ENCODE measurements at places on chromosomes 13 and 19.

GRCh38 chr13:114112231-114112825 is 20.1 kb downstream of the RASA3 start:
- no peak for DNase-seq

- DNase-seq = no peak
Measured at GRCh38 chr13:100291624-100292023, 202.7 kb downstream of the PCCA start.

- peak; percentile 93 for DNase-seq
Measured at GRCh38 chr19:1069009-1069779, 2.2 kb downstream of the ARHGAP45 start.

GRCh38 chr13:39770221-39771090 is 115.0 kb downstream of the COG6 start:
- DNase-seq = no peak

- DNase-seq = no peak
Measured at GRCh38 chr19:6464070-6464873, at the start of gene CRB3. Gene CRB3 (plus strand): TSS chr19:6464271. CDS start chr19:6464702, 431 bp downstream.

DNA sequence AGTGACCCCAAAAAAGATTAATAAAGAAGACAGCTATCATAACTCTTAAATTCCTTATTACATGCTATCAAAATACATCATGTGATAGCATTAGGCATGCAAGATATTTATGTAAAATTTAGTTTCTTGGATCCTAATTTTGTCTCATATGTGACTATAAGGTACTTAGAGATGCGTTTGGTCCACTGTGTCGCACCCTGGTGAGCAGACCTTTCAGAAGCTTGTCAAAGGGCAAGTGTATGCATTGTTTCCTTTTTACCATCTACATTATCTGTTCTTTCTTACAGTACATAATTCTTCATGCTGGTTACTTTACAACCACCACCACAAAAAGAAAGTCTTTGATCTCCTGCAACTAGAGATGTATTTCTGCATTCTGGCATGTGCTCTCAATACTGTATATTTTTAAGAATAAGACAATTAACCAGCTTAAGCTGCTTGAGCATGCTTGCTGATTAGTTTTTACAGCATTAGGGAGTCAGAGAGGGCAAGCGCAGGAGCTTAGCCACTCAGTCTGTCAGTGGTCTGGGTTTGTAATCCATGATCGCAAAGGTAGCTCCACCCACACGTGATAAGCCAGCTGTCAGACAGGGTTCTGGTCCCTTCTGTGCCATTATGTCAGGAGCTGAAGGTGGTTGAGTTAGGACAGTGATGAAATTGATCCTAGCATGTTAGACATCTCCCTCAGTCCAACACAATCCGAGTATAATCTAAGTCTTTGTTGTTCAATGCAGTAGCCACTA is 500.9 kb downstream of the MYO16 start:
- no peak for DNase-seq

GRCh38 chr19:38849147-38849859 is 483 bp downstream of the HNRNPL start:
- DNase-seq = peak; percentile 100

DNA sequence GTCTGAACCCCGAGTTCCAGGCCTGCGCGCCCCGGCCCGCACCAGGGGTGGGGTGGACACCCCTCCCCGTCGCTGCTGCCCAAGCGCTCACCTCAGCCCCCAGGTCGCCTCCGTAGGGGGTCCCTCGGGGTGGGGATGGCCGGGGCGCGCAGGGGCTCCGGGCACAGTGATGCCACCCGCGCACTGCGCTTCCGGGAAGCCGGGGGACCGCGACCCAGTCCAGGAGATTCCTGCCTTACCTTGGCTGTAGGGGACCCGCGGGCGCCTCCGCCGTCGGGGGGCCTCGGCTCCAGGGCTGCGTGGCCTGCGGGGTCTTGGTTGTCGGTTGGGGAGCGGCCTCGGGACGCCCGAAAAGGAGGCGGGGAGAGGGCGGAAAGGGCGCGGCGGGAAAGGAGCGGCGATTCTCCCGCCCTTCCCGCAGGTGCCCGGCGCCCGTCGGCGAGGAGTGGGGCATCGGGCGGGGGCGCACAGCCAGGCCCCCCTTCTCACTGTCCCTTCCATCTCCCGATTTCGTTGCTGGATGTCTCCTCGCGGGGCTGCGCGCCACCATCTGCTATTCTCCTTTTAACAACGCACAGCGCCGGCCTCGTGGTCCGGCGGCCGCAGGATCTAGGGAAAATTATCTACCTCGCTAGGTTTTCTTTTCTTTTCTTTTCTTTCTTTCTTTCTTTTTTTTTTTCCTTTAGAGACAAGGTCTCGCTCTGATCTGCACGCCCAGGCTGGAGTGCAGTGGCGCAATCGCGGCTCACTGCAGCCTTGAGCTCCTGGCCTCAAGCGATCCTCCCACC is at the start of gene KEAP1:
Gene KEAP1 (minus strand): TSS at position 355 of the 788 bp plus-strand sequence. CDS start 3,323 bp downstream, outside the sequence.
- DNase-seq = no peak

DNA sequence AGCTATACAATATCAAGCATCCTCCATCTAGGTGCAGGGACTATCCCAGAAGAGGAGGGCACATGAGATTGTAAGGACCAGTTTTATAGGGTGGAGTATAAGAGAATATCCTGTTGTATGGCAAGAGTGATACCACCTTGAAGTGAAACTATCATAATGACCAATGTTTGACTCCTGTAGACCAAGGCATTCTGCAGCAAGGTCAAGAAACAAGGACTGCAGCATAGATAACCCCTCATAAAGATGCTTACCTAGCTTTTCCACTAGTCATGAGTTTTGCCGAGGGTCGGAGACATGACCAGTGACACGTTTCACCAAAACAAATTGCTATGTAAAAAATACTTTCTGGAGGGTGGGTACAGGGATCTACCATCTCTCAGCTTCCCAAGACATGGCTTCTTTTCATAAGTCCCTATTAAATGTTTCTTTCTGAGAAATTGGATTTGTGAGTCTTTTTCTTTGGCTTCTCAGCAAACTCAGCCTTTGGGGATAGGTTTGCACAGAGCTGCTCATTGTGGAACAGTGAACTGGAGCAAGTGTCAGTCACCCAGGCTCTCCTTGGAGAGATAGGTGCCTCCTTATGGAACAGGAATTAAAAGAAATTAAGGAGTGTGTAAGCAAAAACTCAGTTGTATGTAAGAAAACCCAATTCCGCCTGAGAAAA is 28.2 kb upstream of the CYSLTR2 start:
- no peak for DNase-seq

- no peak for DNase-seq
Measured at GRCh38 chr19:41802770-41803169, 6.4 kb downstream of the CEACAM3 start.

DNA sequence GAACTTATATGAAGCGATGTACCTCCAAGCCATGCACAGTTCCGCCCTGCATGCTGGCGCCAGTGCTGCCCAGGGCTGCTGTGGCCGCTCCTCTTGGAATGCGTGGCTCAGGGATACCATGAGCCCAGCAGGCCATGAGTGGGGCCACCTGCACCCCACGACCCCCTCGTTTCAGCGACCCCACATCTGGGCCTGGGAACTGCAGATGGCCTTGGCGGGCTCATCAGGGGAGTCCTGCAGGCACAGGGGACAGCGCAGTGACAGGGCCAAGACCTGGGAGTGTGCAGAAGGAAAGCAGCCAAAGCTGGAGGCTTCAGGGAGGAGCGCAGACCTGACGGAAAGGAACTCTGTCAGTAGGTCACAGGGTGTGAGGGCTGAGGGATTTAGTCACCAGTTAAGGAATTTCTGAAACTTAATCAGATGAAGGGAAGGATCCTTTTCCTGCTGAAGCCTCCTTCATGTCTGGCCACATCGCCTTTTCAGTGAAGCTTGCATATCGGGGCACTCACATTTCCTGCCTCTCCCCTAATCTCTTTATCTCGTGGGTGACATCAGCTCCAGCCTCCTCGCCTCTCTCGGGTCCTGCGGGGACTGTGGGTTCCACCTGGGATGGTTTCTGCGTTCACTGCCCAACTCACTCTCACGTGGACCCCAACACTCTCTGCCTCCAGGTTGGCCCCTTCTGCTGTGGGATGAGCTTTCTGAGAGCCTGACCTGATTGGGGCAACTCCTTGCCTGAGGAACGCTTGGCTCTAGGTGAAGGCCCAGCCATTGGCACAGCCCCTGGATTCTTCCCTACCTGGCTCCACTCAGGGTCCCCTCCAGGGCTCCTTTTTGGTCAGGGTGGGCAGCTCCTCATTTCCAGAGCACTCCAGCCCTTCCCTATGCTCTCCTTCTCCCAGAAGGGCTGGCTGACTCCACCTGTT is 123.5 kb downstream of the CRYL1 start:
- DNase-seq = no peak

GRCh38 chr13:23859904-23860303 is 29.3 kb downstream of the MIPEP start:
- DNase-seq = no peak

DNA sequence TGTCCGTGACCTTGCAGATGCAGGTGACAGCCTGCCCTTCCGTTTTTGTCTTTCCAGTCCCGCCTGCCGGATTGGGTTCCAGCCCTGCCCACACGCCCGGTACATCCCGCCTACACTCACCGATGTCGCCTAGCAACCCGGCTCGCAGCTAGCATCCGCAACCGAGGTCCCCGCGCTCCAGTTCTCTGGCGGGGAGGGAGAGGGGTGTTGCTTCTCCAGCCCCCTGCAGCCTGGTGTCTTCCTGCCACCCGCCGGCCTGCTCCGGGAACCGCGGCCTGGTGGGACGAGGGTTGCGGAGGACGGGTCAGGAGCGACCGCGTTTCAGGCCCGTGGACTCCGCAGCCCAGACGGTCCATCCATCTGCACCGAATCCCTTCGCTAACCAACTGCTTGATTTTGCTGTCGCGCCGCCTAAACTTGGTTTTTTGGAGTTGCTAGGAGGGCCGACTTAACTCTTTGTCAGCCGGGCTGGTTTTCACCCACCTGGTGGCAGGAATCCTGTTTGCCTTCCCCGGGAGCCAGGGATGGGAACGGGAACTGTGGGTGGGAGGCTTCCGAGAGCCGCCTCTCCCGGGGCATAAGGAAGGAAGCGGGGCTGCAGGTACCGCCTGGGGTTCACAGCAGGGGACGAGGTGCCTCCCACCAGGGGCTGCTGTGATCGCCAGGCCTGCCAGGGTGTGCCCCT is 15.4 kb upstream of the MATK start:
- no peak for DNase-seq

DNA sequence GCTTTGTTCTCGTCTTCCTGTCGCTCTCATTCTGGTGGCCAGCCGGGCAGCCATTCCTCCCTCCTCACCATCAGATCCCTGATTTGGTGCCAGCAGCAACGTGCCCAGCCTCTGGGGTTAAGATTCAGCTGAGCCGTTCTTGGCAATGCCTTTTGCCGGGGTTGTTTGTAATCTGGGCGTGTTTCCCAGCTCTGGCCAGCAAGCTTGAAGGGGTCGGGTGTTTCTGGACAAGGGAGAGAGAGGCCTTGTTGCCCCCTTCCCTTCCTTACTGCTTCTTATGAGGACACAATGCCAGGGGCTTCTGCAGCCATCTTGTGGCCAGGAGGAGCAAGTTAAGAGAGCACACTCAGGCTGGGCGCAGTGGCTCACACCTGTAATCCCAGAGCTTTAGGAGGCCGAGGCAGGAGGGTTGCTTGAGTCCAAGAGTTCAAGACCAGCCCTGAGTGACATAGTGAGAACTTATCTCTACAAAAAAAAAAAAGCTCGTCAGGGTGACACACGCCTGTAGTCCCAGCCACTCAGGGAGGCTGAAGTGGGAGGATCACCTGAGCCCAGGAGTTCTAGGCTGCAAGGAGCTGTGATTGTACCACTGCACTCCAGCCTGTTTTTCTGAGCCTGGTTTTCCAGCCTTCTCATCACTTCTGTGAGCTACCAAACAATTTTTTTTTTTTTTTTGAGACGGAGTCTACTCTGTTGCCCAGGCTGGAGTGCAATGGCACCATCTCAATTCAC is 10.7 kb upstream of the CRTC1 start:
- DNase-seq = no peak

GRCh38 chr19:34596115-34596514 is 80.8 kb downstream of the SCGB2B2 start:
- DNase-seq = no peak

DNA sequence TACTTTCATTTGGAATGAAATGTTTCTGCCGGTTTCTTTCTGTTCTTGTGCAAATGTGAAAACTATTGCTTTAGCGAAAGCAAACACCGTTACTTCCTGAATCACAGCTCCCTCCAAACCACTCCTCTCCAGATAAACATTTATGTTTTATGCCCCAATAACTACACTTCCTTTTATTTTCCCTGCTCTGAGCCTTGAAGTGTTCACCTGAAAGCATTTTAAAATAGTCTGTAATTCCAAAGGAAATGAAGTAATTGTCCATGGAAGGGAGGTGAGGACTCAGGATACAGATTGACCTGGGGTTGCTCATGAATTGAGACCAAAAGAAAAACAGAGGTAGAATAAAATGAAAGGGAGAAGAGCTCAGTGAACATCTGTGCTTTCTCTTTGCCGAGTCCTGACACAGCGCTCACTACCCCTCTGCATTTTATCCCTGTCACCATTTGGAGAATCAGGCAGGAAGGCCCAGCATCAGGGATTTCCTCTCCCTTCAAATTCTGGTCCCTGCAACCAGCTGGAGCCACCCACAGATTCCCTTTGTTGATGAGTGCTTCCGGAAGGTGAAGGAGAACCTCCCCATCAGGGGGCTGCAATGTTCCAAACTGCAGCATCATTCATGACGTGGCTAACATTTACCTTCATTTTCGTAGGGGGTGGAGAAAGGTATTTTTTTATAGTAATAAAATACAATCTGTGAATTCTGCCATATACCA is 171.9 kb downstream of the ITGBL1 start:
- DNase-seq = no peak

- DNase-seq = peak; percentile 47
Measured at GRCh38 chr19:54255105-54255775, 1.8 kb downstream of the LILRB5 start.

- DNase-seq = no peak
Measured at GRCh38 chr13:71503781-71504180, 363.2 kb downstream of the DACH1 start.

- no peak for DNase-seq
Measured at GRCh38 chr19:4717191-4717965, 6.3 kb downstream of the DPP9 start.

GRCh38 chr13:34208336-34208735 is 390.4 kb downstream of the RFC3 start:
- DNase-seq = no peak

DNA sequence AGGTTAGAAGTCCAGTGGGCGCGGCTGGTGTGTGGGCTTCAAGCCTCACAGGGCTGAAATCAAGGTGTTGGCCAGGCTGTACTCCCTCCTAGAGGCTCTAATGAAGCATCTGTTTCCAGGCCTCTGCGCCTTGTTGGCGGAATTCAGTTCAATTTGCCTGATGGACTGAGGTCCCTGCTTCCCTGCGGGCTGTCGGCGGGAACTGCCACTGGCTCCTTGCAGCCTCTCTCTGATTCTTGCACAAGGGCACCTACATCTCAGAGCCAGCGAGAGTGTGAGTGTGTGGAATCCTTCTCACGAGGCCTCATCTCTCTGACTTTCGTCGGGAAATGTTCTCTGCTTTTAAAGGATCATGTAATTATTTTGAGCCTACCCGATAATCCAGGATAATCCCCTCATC is 128.6 kb downstream of the DLEU7 start:
- no peak for DNase-seq

GRCh38 chr19:51607920-51608562 is 22.2 kb downstream of the SIGLEC5 start:
- DNase-seq = peak; percentile 94
